Spleen (tissue), 13 donors: ENCODE measurements at places on chromosomes 4 and X. TPM values are rescaled to one million over a fixed set of nuclear protein-coding genes. Genes with fewer than 3 reads are reported as not detected.
A peak's percentile ranks its signal among the peaks of the same experiment; 100 is the strongest.

GRCh38 chr4:7355795-7356194, 78.9 kb downstream of the PSAPL1 start:
- no peak overlapping the region for H3K27ac ChIP-seq
- H3K27me3 ChIP-seq, result no peaks in the 10 kb centered on the region
- no peak overlapping the region for H3K4me3 ChIP-seq
- no peak for DNase-seq
- H3K36me3 ChIP-seq, result no peaks in the 10 kb centered on the region

DNA sequence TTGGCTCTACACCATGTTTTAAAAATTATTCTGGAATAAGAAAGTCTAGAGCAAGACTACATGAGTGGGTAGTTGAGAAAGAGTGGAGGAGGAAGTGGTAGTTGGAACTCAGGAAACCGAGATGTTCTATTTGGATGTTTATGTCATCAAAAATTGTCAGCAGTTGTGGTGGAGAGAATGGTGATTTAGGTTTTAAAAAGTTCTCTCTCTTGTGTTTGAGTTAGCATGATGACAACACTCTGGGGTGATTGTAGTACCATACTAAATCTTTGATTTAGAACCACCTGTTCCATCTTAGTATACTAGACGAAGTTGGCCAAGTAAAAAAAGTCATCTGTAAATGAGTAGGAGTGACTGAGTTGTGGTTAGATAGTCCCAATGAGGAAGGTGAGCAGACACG, 40.7 kb downstream of the KLHL2 start:
- H3K27me3 ChIP-seq, result no peaks in the 10 kb centered on the region
- H3K27ac ChIP-seq, result no peak overlapping the region
- no peak for DNase-seq
- H3K4me1 ChIP-seq, result peaks cover 4% of the 10 kb centered on the region
- no peak overlapping the region for H3K4me3 ChIP-seq

- no peaks in the 10 kb centered on the region for H3K27me3 ChIP-seq
- peak overlapping the region; percentile 97 for H3K27ac ChIP-seq
- peaks cover 6% of the 10 kb centered on the region for H3K36me3 ChIP-seq
- DNase-seq, result peak; percentile 95
These were observed 720 bp downstream of the RPL10 start for GRCh38 chrX:154398668-154399526.

GRCh38 chr4:141140391-141141200, 7.3 kb upstream of the RNF150 start:
- no peaks in the 10 kb centered on the region for H3K36me3 ChIP-seq
- DNase-seq, result no peak
- no peaks in the 10 kb centered on the region for H3K27me3 ChIP-seq
- H3K4me3 ChIP-seq, result no peak overlapping the region
- H3K4me1 ChIP-seq, result no peaks in the 10 kb centered on the region

DNA sequence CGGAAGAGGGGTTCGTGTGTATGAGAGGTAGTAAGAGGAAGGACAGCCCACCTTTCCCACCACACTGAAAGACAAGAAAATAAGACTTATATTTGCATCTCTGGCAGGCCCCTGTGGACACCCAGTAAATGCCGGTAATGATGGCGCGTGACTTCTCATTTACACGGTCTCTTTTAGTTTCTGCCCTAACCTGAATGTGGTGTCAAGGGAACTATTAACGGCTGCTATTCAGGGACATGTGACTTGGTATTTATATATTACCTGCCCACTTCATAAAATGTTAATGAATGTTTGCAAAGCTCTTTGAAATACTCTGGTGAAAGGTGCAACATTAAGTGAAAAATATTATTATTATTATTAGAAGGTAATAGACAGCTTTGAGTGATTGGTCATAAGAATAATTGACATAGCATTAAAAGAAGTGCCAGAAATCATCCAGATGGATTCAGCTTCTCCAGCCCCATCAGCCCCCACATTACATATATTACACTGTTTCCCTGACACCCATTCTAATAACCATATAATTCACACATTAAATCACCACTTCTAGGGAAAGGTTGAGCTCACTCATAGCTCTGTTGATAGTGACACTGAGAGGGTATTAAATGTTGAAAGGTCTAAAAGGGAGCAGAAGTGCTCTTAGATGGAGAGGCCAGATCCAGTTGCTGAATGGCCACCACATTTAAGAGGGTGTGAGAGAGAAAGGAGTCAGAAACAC, 83.0 kb upstream of the BEND4 start:
- no peaks in the 10 kb centered on the region for H3K27me3 ChIP-seq
- no peak for DNase-seq
- H3K27ac ChIP-seq, result no peak overlapping the region
- H3K36me3 ChIP-seq, result no peaks in the 10 kb centered on the region
- no peak overlapping the region for H3K4me3 ChIP-seq
- no peaks in the 10 kb centered on the region for H3K4me1 ChIP-seq

- H3K36me3 ChIP-seq, result peaks cover 28% of the 10 kb centered on the region
- H3K4me3 ChIP-seq, result peak overlapping the region; percentile 93
- DNase-seq, result no peak
- no peaks in the 10 kb centered on the region for H3K27me3 ChIP-seq
- peak overlapping the region; percentile 96 for H3K27ac ChIP-seq
- H3K4me1 ChIP-seq, result peaks cover 54% of the 10 kb centered on the region
These were observed 524 bp upstream of the EXOSC9 start for GRCh38 chr4:121800638-121800960.

- peak overlapping the region; percentile 92 for H3K27ac ChIP-seq
- no peaks in the 10 kb centered on the region for H3K27me3 ChIP-seq
- peak overlapping the region; percentile 59 for H3K4me3 ChIP-seq
- H3K4me1 ChIP-seq, result peaks cover 41% of the 10 kb centered on the region
- H3K36me3 ChIP-seq, result no peaks in the 10 kb centered on the region
These were observed 570 bp downstream of the WDR44 start for GRCh38 chrX:118346258-118347094.

DNA sequence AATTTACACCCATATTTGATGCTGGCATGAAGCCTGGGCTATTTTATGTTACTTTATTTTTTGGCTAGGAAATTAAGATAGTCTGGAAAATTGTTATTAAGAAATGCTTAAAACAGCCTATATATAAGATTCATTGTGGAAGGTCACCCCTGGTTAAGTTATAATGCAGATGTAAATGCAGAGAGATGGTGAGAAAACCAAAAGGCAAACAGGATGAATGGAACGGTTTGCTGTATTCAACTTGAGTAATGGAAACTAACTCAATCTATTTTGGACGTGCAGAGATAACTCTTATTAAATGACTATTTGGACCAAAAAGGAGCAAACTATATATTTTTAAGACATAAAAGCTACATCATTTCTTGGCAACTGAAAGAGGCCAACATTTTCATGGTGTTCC, 446.3 kb upstream of the FRG1 start:
- DNase-seq, result no peak
- no peaks in the 10 kb centered on the region for H3K36me3 ChIP-seq
- no peaks in the 10 kb centered on the region for H3K4me1 ChIP-seq
- H3K4me3 ChIP-seq, result no peak overlapping the region

DNA sequence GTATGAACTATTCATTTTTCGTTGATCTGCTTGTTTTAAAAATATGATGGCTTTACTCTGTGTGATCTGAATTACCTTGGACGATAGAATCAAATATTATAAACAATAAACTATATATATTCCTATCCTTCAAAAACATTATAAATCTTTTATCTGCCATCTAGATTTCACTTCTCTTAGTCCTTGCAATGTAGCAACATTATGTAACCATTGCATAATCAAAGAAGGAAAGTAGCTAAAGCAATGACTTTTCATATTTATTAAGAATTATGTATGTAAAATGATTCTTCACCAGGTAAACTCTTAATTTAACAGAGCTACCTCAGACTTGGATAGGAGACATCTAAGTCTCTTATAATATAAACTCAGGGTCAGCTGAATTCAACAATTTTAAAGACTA, 210.5 kb downstream of the ADAMTS3 start:
- H3K27ac ChIP-seq, result no peak overlapping the region
- H3K4me3 ChIP-seq, result no peak overlapping the region
- H3K27me3 ChIP-seq, result no peaks in the 10 kb centered on the region
- H3K4me1 ChIP-seq, result no peaks in the 10 kb centered on the region

GRCh38 chr4:1748465-1748995, 27.2 kb downstream of the TACC3 start:
- H3K4me1 ChIP-seq, result peaks cover 35% of the 10 kb centered on the region
- peak; percentile 92 for DNase-seq
- no peak overlapping the region for H3K4me3 ChIP-seq

DNA sequence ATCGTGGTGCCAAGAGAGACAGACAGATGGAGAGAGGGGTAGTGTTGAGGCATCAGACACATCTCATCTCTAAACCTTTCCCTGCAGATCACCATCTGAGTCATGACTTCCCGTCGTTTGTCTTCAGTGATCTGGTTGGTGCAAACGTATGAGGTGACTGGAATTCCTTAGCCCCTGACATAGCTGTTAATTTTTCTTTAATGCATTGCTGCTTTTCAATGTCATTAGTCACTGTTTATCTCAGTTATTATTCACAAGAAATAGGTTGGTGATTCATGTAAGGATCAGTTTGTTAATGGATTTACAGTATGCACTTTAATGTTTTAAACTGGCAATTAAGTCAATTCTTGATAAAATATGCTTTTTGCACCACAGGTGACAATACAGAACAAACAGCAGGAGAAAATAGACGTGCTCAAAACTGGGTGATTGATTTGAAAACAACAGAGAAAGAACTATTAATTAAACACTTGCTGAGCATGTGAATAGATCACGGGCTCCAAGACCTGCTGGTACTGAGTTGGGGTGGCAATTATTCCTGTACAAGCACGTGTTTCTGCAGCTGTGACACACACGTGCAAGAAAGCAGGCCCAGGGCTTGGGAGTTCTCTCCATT, 1.3 kb upstream of the TMEM154 start:
- H3K36me3 ChIP-seq, result no peaks in the 10 kb centered on the region
- DNase-seq, result no peak
- H3K4me3 ChIP-seq, result no peak overlapping the region

DNA sequence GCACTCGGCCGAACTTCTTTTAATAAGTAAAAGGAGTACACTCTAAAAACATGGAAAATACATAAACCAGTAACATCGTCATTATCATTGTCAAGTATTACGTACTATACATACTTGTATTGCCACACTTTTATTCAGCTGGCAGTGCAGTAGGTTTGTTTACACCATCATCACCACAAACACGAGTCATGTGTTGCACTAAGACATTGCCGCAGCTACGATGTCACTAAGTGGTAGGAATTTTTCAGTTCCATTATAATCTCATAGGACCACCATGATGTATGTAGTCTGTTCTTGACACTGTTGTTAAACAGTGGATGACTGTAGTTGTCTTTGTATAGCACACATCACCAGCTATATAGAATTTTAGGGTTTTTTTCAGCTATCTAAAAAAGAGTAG, 48.0 kb upstream of the TMEM131L start:
- peaks cover 25% of the 10 kb centered on the region for H3K4me1 ChIP-seq
- no peaks in the 10 kb centered on the region for H3K27me3 ChIP-seq
- H3K27ac ChIP-seq, result no peak overlapping the region
- DNase-seq, result no peak

DNA sequence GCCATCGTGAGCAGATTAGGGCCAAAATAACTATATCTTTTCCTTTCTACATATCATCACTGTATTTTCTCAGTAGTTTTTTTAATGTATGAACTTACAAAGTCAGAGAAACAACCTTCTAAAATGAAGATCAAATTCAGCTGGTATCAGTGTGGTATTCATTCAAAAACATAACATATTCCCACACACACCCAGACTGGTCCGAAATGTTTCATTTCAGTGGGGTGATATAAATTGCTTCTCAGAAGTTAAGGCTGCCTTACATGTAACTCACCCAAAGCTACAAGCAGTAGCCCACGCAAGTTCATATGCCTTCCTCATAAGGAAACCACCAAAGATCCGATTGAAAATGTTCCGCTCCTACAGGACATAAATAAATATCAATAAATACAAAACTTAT, 37.8 kb downstream of the ACOT9 start:
- no peak for DNase-seq
- H3K4me3 ChIP-seq, result no peak overlapping the region
- no peaks in the 10 kb centered on the region for H3K4me1 ChIP-seq
- no peak overlapping the region for H3K27ac ChIP-seq
- H3K27me3 ChIP-seq, result no peaks in the 10 kb centered on the region
- peaks cover 75% of the 10 kb centered on the region for H3K36me3 ChIP-seq

GRCh38 chr4:26140150-26140898, 180.5 kb upstream of the RBPJ start:
- H3K27ac ChIP-seq, result peak overlapping the region; percentile 71
- no peak overlapping the region for H3K4me3 ChIP-seq
- DNase-seq, result no peak
- H3K4me1 ChIP-seq, result no peaks in the 10 kb centered on the region
- H3K27me3 ChIP-seq, result no peaks in the 10 kb centered on the region

DNA sequence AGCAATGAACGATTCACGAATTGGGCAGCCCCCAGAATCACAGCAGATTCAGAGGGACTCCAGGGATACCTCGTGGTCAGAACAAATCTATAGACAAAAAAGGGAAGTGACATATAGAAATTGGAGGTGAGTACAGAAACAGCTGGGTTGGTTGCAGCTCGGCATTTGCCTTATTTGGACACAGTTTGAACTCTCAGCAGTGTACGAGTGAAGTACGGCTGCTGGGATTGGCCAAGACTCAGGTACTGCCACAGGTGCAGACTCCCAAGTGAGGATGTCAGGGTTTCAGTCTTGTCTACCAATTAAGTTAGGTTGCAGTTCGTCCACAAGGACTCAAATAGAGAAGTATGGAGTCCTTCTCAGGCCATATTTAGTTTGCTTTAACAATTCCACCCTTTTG, 28.2 kb downstream of the HTT-AS start:
- H3K36me3 ChIP-seq, result no peaks in the 10 kb centered on the region
- H3K4me3 ChIP-seq, result no peak overlapping the region
- peaks cover 49% of the 10 kb centered on the region for H3K4me1 ChIP-seq
- peak overlapping the region; percentile 86 for H3K27ac ChIP-seq
- peak; percentile 53 for DNase-seq
- H3K27me3 ChIP-seq, result no peaks in the 10 kb centered on the region

GRCh38 chrX:150683536-150684146, 9.6 kb upstream of the MTMR1 start:
- no peak overlapping the region for H3K27ac ChIP-seq
- H3K36me3 ChIP-seq, result no peaks in the 10 kb centered on the region
- no peaks in the 10 kb centered on the region for H3K27me3 ChIP-seq
- H3K4me3 ChIP-seq, result no peak overlapping the region
- no peak for DNase-seq

GRCh38 chr4:119729835-119730670, 101.4 kb upstream of the PDE5A start:
- no peak overlapping the region for H3K27ac ChIP-seq
- no peak overlapping the region for H3K4me3 ChIP-seq
- H3K27me3 ChIP-seq, result no peaks in the 10 kb centered on the region
- no peaks in the 10 kb centered on the region for H3K4me1 ChIP-seq
- no peaks in the 10 kb centered on the region for H3K36me3 ChIP-seq
- no peak for DNase-seq

Gene EDA2R
- total RNA-seq, result 1.9 TPM

Gene SOWAHB
- total RNA-seq, result 0.20 TPM

Gene MUC7
- total RNA-seq, result not detected

Gene WDFY3
- 133 TPM for total RNA-seq

Gene BGN
- total RNA-seq, result 223 TPM

Gene GAB3
- 22.1 TPM for total RNA-seq

Gene RPS3A
- total RNA-seq, result 3,715 TPM
